CD4-positive, alpha-beta T cell treated with Interleukin-15 for 4 hours (primary cell): ENCODE measurements at places on chromosomes 13 and 19.

GRCh38 chr13:46648166-46648607, 95.2 kb downstream of the LRCH1 start:
- no peak for DNase-seq

- no peak for DNase-seq
Observed at GRCh38 chr19:20233105-20233504, 66.1 kb downstream of the ZNF486 start.

DNA sequence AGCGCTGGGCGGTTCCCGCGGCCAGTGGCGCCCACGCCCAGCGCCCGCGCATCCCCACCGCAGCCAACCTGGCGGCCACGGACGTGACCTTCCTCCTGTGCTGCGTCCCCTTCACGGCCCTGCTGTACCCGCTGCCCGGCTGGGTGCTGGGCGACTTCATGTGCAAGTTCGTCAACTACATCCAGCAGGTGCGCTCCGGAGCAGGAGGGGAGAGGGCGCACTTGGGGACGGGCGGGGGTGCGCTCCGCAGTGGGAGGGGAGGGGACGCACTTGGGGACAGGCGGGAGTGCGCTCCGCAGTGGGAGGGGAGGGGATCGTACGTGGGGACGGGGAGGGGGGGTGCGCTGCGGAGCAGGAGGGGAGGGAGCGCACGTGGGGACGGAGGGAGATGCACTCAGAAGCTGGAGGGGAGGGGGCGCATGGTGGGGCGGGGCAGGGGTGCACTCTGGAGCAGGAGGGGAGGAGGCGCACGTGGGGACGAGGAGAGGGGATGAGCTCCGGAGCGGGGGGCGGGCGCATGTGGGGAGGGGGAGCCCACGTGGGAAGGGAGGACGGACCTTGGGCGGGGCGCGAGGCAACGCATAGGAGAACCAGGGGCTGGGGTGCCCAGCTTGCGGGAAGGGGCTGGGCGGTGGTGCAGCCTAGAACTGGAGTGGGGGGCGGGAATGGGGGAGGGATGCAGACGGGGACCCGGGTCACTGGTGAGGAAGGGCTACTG, 1.5 kb downstream of the KISS1R start:
- no peak for DNase-seq

DNA sequence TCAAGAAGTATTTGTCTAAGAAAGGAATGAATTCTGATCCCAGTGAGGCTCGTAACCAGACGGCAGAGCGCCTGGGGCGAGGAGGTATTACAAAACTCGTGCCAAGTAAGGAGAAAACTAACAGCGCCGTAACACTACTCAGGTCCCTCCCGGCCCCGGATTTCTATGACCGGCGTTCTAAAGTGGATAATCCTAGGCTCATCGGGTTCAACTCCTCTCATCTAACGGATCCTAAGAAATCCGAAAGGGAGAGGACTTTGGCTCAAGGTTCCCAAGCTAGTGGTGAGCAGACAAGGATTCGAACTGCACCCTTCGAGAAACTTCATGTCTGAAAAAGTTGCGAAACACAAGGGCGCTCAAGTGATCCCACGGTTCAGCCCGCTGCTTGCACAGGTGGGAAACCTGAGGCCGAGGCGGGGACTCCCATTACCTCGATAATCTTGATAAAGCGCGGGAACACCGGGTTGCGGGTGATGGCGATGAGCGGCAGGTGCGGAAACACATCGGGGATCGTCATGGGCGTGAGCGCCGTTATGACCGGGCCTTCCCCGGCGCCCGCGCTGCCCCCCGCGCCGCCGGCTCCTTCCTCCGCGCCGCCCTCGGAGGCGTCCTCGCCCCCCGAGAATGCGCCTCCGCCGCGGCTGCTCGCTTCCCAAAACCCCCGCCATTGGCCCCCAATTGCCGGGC, 529 bp downstream of the LONP1 start:
- no peak for DNase-seq
